Body of pancreas (tissue), 4 donors: ENCODE measurements at places on chromosomes 6 and 20.

- no peak for DNase-seq
- no peaks in the 10 kb centered on the region for H3K36me3 ChIP-seq
- H3K4me3 ChIP-seq: no peak overlapping the region
- no peak overlapping the region for H3K27ac ChIP-seq
- H3K4me1 ChIP-seq: no peaks in the 10 kb centered on the region
- no peaks in the 10 kb centered on the region for H3K27me3 ChIP-seq
These were observed 23.3 kb upstream of the MYT1 start for GRCh38 chr20:64140956-64141355.

- no peak for DNase-seq
- H3K4me1 ChIP-seq: no peaks in the 10 kb centered on the region
- H3K4me3 ChIP-seq: no peak overlapping the region
- H3K27me3 ChIP-seq: no peaks in the 10 kb centered on the region
- H3K36me3 ChIP-seq: no peaks in the 10 kb centered on the region
These were observed 66.1 kb upstream of the NOX3 start for GRCh38 chr6:155521719-155522118.

- H3K27ac ChIP-seq: no peak overlapping the region
- no peaks in the 10 kb centered on the region for H3K27me3 ChIP-seq
- no peak overlapping the region for H3K4me3 ChIP-seq
- no peak for DNase-seq
- H3K4me1 ChIP-seq: peaks cover 33% of the 10 kb centered on the region
These were observed 99.9 kb downstream of the BANF2 start for GRCh38 chr20:17799575-17800227.

DNA sequence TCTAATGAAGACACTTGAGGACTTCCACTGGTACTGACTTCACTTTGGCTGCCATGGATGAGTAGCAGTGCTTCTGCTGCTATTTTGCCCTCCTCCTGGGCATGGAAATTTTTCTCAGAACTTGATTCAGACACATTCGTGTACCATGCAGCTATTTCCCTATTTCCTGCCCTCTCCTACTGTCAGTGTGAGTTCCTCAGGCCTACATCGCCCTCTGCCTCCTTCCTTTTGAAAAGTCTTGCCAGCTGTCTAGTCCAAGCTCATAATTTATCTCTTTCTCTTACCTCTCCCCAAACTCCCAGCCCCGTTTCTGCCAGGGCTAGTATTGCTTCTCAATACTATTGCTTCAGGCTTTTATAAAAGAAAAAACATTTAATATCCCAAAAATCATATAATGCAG, 470.2 kb downstream of the ADGRB3 start:
- H3K36me3 ChIP-seq: no peaks in the 10 kb centered on the region
- no peak for DNase-seq
- H3K4me1 ChIP-seq: no peaks in the 10 kb centered on the region
- no peak overlapping the region for H3K4me3 ChIP-seq
- H3K27ac ChIP-seq: no peak overlapping the region

- no peak overlapping the region for H3K27ac ChIP-seq
- H3K4me1 ChIP-seq: peaks cover 16% of the 10 kb centered on the region
- DNase-seq: no peak
- H3K4me3 ChIP-seq: no peak overlapping the region
- no peaks in the 10 kb centered on the region for H3K27me3 ChIP-seq
These were observed 32.4 kb upstream of the HINT3 start for GRCh38 chr6:125924169-125924568.
